NCI-H524 (cell line): ENCODE measurements at places on chromosomes 12 and 14.

DNA sequence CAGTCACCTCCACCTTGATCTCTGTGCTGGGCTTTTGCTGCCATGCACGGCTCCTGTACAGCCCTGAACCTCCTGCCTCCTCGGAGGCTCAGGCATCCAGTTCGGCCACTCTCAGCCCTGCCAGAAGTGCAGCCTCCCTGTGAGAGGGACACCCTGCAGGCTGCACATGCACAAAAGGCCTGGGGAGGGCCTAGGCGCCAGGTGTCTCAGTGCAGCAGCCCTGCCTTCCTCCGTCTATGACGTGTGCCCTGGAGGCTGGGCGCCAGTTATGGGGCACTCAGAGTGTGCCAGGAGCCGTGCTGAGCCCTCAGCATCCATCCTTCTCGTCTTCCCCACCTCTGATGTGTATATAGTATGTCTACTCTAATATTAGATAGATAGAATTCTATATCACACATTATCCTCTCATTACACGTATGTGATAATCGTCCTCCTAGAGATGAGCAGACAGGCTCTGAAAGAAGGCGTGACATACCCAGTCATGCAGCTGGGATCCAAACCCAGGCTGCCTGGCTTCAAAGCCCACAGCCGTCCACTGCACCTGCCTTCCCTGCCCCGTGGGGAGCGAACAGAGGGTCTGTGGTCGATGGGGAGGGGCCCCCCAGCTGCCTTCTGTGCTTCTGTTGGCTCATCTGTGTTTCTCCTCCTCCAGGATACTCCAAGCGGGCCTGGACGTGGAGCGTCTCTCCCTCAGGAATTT lies 101.1 kb downstream of the B4GALNT3 start:
- no peak for DNase-seq

DNA sequence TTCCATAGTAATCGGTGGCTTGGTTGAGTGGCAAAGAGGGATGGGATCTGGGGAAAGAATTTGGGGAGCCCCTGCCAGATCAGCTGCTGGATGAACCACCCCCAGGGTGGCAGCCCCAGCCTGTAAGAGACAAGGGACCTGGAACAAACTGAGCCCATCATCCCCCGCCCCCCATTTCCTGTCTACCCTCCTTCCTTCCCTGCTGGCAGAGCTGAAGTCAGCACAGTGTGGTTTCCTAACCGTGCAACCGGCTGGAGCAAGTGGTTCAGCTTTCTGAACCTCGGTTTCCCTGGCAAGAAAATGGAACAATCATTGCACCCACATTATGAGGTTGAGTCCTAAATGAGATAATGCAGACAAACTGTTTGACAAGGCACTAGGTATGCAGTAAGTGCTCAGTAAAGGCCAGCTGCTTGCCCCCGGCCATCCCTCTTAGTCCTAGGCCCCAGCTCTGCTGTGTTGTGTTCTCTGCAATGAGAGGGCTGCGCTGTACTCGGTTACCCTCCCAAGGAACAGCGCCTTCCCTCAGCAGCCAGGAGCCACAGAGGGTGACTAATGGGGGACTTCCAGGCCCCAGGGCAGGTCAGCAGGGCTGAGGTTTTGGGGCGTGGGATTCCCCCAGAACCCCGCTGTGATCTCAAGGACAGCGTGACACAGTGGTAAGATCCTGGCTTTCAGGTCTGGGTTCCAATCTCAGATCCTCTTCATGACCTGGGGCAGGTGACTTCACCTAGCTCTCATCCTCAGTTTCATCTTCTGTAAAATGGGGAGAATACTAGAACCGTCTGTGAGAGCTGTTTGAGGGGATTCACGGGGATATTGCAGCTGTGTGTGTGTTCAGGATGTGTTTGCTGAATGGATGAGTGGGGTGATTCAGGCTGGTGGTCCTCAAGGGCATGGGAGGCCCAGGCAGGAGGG lies 16.5 kb downstream of the SELPLG start:
- DNase-seq: no peak

- no peak for DNase-seq
Measured at GRCh38 chr14:43165651-43166050, 1341.4 kb downstream of the FSCB start.

DNA sequence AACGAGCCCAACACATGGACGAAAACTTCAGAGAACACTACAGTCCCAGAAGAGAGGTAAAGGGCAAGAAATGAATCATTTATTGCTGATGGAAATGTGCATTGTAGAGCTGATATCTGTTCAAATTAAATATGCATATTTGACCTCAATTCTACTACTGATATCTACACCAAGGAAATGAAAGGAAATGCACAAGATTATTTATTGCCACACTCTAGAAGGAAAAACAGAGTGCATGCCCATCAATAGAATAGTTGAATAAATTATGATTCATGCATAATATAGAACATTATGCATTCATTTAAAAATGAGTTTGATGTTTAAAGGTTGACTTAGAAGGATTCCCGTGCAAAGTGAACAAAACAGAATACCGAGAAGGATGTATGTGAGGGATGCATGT lies 15.6 kb upstream of the NUP107 start:
- DNase-seq: no peak

DNA sequence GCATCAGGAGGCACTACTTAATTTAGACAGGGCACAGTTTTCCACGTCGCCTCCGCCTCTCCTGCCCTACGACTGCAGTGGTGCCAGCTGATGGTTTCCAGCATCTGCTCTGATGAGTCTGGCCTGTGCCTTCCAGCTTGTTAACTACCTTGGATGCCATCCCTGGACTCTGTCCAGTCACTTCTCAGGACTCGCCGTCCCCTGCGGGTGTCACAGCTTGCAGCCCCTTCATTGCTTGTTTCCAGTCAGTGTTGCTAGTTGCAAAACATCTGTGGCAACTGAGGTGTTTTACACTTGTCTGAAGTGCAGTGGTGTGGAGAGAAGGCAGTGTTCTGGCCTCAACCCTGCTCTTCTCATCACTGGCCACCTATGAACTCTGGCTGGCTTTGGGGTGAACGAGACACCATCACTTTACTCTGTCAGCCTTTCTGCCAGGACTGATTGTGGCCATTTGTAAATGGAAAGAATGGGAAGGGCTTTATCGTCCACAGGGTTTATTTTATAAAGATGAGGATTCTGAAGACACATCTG lies 8.3 kb downstream of the ADGRD1 start:
- no peak for DNase-seq
